ENCODE measurements at places on chromosomes 5 and 9.

GRCh38 chr5:80466669-80467485 lies 21.0 kb upstream of the FAM151B start:
- no peak for DNase-seq

- no peak for DNase-seq
These were observed 4.3 kb downstream of the CD14 start for GRCh38 chr5:140628711-140629110.

DNA sequence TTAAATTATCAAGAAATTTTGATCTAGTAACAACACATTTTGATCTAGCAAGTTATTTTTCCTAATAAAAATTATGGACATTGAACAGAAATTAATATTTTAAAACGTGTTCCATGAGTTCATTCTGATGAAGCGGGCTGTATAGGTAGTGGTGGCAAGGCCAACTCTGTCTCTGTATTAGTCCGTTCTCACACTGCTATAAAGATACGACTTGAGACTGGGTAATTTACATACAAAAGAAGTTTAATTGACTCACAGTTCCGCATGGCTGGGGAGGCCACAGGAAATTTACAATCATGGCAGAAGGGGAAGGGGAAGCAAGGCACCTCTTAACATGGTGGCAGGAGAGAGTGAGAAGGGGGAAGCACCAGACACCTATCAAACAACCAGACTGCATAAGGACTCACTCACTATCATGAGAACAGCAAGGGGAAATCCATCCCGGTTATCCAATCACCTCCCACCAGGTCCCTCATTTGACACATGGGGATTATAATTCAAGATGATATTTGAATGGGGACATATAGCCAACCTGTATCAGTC lies 61.2 kb downstream of the TMEM232 start:
- DNase-seq: no peak

- DNase-seq: peak; percentile 74
These were observed 55.9 kb upstream of the STXBP1 start for GRCh38 chr9:127555840-127556820.

DNA sequence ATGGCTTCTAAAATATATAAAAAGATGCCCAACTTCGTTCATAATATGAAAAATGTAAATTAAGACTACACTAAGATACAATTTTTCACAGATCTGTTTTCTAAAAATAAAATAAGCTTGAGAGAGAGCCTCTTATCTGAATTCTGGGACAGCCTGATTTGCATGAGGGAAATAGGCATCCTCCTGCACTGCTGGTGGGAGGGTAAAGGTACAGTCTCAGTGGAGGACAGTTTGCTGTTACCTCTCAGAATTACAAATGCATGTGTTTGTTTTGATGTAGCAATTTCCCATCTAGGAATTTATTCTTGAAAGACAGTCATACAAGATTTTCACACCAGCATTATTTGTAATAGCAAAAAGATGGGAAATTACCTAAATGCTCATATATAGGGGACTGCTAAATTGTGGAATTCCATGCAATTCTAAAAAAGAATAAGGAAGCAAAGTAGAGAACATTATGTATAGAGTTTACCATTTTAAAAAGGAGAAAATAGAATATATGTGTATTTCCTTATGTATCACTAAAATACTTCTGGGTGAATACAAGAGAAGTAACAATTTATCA lies 75.7 kb downstream of the ZSWIM6 start:
- no peak for DNase-seq

DNA sequence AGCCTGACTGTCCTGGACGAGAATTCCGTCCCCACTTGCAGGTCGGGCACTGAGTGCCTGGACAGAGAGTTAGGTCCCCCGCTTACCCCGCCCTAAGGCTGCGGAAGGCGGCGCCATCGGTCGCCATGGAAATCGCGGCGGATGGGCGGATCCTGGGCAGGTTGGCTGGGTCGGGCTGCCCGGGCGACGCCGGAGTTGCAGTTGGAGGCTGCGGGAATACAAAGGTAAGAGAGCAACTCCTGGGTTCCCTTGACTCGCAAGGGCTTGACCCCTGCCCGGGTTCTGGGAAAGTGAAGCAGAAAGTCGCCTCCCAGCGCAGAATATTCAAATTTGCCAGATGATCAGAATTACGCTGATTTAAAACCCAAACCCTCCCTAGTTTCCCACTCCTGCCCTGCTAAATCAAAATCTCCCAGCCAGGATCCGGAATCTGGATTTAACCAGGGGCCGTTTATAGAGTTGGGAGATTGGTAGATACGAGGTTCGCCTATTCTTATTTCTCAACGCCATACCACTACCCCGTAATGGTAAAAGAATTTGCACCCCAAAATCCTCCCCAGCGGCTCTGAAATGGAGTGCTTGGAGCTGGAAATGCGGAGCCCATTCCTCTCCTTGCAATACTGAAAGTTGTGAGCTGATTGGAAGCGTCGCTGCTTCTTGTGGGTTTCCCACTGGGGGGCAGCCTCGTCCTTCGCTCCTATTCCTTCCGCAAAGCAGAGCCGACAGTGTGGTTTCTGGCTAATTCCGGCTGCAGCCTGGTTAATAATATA lies 156.4 kb upstream of the RASEF start:
- no peak for DNase-seq

DNA sequence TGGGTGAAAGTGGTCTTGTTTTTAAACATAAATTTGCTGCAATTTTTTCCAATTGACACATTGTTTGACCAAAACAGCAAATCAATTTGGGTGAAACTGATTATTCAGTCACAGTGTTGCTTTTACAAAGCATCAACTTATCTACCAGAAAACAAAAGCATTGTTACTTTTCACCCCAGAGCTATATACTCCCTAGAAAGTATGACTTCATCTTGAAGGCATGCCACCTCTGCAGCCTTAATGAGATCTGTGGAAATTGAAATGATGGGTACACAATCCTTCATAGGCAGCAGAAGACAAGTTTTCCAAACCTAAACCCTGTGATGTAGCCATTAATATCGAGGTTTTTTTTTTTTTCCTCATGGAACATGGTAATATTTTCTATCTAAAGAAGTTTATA lies 615.9 kb downstream of the CHSY3 start:
- DNase-seq: no peak

DNA sequence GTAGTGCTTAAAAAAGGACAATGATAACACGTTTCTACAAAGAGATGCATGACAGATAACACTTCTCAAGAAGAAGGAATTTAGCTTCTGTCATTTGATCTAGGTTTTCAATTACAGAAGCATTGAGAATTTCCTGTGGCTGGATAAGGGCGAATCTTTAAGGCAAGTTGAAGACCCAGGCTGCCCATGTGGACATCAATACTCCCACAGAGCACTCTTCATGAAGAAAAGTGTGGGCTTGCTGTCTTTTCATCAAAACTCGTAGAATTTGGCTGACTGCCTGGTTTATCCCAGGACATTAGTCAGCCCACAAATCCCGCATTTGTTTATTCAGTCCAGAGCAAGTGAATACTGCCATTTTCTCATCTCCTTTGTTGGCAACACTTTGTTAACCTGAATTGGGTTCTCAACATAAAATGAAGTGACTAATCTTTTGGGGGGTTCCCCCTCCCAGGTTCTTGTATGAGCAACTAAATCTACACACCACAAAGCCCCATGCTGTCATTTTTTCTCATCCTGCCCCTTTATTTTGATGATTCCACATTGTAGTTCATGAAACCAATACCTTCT lies 43.4 kb upstream of the CDKN2B start:
- peak; percentile 65 for DNase-seq

DNA sequence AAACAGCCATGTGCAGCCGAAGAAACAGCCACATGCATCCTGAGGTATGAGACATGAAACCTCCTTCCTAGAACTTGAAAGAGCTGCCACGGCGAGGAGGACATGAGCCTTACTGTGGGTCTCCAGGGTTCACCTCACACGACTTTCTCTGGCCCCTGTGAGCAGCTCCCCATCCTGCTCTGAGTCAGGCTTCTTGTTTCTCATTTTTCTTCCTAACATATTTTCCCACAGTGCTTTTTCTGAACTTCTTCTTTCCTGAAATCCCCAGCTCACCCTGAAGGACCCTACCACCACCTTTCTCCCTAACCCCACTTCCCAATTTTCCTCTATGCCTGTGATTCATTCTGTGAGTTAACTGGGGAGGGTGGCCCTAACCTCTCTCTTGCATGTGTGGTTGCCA lies 33.7 kb upstream of the ADRB2 start:
- peak; percentile 16 for DNase-seq

DNA sequence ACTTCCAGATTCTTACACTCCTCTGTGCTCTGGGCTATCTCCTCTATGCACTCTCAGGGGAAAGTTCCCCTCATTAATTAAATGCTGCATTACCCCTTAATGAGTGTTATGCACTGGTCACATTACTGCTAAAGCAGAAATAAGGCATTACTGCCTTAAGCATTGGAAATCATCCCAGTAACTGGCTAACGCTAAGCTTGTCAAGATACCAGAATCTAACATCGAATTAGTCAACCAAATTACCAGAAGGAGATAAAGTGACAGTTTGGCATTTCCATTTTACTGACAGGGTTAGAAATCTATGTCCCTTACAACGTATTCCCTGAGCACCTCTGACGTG lies 69.5 kb upstream of the FAM169A start:
- no peak for DNase-seq

DNA sequence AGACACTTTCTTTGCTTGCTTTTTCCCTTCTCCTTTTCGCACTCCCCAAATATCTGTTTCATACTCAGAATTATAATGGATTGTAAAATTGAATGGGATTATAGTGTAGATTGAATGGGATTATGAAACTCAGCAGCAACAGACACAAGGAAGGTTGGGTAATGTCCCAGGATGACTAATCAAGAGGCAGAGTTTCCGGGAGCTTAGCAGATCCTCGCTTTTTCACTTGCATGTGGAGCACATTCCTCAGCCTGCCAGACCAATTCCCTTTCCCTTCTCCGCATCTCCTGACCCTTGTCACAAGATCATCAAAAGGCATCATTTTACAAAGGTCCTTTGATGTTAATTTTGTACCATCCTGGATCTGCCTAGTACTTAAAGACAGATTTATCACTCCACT lies 55.1 kb upstream of the SLC1A1 start:
- DNase-seq: no peak

DNA sequence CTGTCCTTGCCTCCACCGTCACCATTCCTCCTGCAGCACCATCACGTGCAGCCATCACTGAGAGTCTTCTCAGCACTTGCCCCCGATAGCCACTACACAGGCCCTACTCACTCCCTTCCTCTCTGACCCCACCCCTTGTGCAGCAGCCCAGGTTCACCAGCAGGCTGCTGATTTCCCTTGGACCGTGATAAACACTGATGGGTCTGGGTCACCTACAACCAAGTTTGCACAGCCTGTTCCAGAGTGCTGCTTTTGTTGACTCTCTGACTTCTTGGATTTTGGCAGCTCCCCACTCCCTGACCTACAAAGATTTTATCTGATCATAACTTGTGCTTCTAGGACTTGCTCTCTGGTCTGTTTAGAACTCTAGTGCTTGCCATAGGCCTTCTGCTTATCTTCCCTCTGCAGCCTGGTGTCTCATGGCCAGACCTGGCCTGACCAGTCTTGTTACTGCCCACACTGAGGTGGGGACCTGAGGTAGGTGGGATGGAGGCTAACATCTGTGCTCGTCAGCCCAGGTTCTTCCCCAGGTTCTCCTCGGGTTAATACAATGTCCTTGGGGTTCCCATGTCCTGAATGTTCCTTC lies 109.3 kb downstream of the TARS1 start:
- no peak for DNase-seq

DNA sequence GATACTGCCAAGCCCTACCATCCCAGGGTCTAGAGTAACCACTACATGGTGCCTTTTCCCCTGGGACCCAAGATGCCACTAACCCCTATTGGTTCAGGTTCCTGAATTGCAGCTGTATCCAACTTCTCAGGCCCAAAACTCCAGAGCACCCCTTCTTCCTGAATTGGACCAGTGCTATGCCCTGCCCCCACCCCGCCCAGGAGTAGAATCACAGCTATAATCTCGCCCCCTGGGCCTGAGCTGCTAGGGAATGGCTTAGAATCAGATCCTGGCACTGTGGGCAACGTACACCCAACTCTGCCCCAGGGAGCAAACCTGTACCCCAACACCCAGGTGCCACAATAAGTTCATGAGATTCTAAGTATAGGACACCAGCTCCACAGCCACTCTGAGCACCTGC lies 206.3 kb downstream of the CACNA1B start:
- no peak for DNase-seq

- no peak for DNase-seq
These were observed 6.2 kb downstream of the SH3TC2 start for GRCh38 chr5:149056616-149057165.

All from activated T-cell treated with anti-CD3 and anti-CD28 coated beads, Interleukin-2, amount 50 U/mL, for 72 hours (primary cell).